ENCODE measurements at places on chromosomes 16 and 17. TPM values are rescaled to one million over a fixed set of nuclear protein-coding genes. Genes with fewer than 3 reads are reported as not detected.

DNA sequence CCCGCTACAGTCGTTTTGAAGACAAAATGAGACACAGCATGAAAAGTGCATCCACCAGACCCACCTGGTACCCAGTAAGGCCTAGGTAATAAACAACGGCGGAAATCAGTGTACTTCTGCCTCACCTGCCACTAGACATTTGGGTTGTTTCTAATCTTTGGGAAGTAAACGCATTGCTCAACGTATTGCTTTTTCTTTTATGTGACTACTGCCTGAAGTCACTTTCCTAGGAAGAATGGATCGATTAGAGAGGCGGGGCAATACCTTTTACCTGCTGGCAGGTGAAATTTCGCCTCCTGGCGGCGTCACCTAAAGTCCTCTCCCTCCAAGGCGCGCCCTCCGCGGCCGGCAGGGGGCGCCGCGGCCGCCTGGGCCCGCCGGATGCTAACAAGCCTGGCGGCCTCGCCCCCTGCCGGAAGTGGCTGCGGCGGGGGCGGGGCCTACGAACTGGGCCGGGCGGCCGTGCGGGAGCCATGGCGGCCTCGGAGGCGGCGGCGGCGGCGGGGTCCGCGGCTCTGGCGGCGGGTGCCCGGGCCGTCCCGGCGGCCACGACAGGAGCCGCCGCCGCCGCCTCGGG lies at the start of gene ATMIN:
Gene ATMIN (plus strand): TSS at position 445 of the 577 bp plus-strand sequence. CDS start 29 bp downstream, at position 474.
- no peaks in the 10 kb centered on the region for H3K27me3 ChIP-seq
- peaks cover 2% of the 10 kb centered on the region for H3K36me3 ChIP-seq
- peaks cover 11% of the 10 kb centered on the region for H3K4me1 ChIP-seq
- peak within 1 kb of the TSS; percentile 56 for H3K4me3 ChIP-seq
- H3K27ac ChIP-seq, result peak within 1 kb of the TSS; percentile 62

Gene KRTAP17-1
- total RNA-seq, result 0.09 TPM

Gene OR1A2
- not detected for total RNA-seq

Gene C16orf90
- not detected for total RNA-seq

Gene MAP3K14
- total RNA-seq, result 9.7 TPM

DNA sequence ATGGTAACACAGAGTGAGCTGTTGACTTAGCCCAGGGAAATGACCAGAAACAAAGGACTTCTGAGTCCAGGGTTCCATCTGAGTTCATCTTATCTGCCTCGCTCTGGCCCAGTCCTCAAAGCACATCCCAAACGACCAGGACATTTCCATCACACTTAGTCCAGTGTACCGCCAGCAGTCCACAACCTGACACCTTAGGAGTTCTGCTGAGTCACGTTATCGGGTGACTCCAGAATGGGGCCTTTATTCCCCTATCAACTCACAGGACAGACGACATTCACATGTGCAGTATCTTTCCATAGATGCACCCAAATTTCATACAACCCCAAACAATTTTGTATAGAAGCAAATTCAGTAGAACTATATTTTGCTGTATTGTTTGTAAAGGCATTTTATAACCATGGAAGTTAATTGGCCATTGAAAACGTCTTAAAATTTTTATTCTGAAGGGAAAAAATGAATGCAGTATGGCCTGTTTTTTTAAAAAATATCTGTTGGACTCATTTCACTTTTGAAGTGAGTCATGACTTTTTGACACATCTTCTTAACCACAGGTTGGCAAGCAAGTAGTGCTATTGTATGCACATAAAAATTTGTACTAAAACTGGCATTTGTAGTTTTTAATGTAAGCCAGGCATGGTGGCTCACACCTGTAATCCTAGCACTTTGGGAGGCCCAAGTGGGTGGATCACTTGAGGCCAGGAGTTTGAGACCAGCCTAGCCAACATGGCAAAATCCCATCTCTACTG lies 46.3 kb downstream of the ZNF18 start:
- DNase-seq, result no peak
- H3K36me3 ChIP-seq, result no peaks in the 10 kb centered on the region
- H3K27me3 ChIP-seq, result no peaks in the 10 kb centered on the region
- H3K27ac ChIP-seq, result no peak overlapping the region

DNA sequence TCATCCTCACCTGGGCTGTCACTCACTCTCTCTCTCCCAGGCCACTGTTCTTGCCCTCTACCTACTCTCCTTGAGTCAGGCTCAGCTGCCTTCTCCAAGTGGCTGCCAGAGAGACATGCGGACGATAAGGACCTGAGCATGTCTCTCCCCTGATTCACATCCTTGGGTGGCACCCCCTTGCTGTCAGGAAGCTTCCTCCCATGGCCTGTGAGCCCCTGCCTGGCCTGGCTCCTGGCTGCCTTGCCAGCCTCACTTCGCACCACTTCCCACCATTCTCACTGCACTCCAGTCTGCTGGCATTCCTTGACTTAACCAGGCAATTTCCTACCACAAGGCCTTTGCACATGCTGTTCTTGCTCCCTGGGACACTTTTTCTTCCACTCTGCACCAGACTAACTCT lies 2.7 kb upstream of the ALDH3A1 start:
- no peak overlapping the region for H3K4me3 ChIP-seq
- no peaks in the 10 kb centered on the region for H3K4me1 ChIP-seq
- H3K27ac ChIP-seq, result no peak overlapping the region

- H3K36me3 ChIP-seq, result peaks cover 14% of the 10 kb centered on the region
- H3K27me3 ChIP-seq, result no peaks in the 10 kb centered on the region
- no peak overlapping the region for H3K27ac ChIP-seq
- H3K4me3 ChIP-seq, result no peak overlapping the region
Observed at GRCh38 chr17:28549236-28550132, 2.9 kb downstream of the UNC119 start.

Gene RAMP2
- total RNA-seq, result 8.4 TPM

Gene MYOCD
- total RNA-seq, result 0.05 TPM

DNA sequence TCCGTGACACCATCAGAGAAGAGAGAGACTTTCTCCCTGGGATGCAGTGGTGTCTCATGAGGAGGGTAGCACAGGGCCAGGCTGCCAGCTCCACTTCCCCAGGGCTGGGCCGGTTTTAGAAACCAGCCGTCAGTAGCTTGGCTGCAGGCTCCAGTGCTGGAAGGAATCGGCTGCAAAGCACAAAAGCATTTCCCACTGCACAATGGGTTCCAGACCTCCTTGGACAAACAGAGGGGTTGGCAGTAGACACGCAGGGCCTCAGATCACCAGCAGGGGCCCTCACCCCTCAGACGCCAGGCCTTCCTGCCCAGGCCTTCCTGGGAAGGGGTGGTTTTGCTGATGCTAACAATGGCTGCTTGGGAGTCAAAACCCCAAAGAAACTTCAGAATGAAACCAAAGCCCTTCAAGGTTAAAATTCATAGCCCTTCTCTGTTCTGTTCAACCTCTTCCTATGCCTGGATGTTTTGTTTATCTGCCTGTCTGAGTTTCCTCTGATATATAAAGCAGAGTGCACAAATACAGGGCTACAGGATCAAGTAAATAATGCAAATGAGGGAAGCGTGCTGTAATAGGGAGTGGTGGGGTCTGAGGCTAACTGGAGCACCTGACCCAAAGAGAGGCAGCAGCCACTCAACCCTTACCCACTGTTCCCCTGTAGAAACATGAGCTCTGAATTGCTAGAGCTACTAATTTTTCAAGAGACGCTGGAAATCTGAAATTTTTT lies 26.2 kb downstream of the TEKT5 start:
- no peaks in the 10 kb centered on the region for H3K4me1 ChIP-seq
- H3K27me3 ChIP-seq, result no peaks in the 10 kb centered on the region
- no peaks in the 10 kb centered on the region for H3K36me3 ChIP-seq
- no peak overlapping the region for H3K27ac ChIP-seq

DNA sequence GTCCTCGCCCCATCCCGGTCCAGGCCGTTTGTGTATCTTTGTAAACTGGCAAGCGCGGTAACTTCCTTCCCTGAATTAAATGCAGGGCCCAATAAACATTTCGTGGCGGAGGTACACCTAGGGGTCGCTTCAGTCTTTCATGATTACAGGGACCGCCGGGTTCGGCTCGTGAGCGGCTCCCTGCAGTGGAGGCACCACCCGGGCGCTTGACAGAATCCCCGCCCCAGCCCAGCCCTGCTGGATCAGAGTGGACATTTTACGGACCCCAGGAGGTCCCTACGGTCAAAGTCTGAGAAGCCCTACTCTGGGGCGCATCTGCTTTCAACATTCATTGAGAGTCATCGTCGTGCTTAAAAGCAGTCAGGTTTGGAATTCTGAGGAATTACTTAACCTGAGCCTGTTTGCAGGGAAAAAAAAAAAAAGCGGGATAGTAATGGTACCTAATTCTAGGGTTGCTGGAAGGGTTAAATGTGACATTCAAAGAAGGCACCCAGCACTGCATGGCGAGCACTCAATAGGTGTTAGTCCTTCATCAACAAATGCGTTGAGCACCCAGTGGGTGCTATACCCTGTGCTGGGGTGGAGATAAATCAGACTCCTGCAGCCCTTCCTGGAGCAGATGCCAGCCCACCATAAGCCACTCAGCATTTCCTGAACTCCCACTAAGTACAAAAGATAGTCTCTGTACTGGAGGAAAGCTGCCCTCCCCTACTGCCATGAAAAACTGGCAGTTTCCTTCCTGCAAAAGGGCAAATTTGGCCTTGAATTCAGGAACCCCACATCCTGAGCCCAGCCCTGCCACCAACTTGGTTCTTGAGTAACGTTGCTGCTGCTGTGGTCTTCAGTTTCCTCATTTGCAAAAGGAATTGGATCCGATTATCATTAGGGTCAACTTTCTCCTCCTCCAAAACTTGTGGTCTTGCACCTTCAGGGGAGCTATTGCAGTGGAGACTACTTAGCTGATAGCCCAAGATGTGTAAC lies 658 bp upstream of the DUSP3 start:
- H3K4me3 ChIP-seq, result peak overlapping the region; percentile 87
- no peaks in the 10 kb centered on the region for H3K36me3 ChIP-seq
- DNase-seq, result peak; percentile 6
- H3K4me1 ChIP-seq, result no peaks in the 10 kb centered on the region
- peaks cover 20% of the 10 kb centered on the region for H3K27me3 ChIP-seq

- H3K27me3 ChIP-seq, result no peaks in the 10 kb centered on the region
Observed at GRCh38 chr17:4142107-4142900, 526 bp downstream of the ZZEF1 start.

Gene OR1E2
- not detected for total RNA-seq

Gene DLG4
- total RNA-seq, result 8.5 TPM

All from thymus (tissue), 14 donors.